Heart right ventricle (tissue), 16 donors: ENCODE measurements at places on chromosomes 7 and 10.

DNA sequence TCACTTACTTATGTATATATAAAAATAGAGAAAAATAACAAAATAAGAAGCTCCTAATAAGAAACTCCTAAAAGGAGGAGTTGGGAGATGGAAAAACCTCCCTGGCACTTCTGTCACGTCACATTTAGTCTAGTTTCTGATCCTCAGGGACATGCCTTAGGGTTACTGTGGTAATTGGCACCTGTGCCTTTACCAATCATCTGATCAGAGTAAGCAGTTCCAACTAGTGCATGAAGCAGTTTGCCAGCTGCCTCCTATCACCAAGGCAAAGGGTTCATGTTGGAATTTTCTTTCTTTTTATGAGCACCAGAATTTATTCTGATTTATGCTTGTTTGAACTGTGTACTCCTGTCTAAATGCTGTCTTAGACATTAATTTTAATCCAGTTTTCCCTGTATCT is 49.9 kb downstream of the ARL4A start:
- no peak for DNase-seq

DNA sequence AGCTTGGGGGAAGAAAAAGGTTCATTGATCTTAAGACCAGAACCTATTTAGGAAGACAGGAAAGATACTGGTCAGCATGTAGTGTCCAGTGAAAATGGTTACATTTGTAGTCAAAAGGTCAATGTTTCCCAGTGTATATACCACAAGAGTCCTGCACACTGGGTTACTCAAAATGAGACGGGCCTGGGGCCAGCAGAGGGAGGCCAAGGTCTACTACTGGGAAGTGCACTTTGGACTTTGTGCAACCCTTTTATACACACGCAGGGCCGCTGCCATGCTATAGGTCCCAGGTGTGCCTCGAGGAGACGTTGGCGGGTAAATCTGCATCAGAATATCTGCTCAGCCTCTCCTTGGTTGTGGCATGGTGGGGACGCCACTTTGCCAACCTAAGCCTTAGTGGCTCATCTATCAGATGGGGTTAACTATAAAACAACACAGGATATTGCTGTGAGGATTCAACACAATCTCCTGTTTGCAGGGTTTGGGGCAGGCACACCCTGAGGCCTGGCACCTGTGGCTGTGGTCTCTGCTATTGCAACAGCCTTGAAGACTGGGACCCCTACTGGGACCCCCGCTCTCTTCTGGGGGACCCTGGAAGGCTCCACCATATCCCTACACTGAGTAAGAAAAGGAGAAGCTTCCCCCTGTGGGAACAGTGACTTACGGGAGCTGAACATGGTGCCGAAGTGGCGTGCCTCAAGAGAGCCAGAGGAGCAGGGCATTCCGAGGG is 19.7 kb downstream of the CLRN3 start:
- no peak for DNase-seq

GRCh38 chr10:44517635-44518034 is 132.7 kb upstream of the CXCL12 start:
- DNase-seq: no peak

DNA sequence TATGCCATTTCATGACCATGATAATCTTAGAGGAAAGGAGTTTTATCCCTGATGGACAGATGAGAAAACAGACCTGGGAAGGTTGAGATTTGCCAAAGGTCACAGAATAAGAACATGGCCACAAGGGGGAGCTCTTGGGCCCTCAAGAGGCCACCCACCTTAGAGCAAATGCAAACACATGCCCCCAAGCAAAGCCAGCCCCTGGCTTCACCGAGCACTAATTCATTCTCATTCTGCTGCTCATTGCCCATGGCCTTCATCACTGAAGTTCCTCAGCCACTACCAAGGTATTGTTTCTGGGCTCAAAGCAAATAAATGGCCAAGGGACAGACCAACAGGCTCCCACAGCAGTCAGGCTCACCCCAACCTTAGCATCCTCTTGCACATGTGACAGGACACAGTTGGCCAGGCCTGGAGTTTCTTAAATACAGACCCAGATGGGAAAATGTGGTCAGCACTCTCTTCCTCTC is 44.2 kb downstream of the PDLIM1 start:
- DNase-seq: peak; percentile 87

DNA sequence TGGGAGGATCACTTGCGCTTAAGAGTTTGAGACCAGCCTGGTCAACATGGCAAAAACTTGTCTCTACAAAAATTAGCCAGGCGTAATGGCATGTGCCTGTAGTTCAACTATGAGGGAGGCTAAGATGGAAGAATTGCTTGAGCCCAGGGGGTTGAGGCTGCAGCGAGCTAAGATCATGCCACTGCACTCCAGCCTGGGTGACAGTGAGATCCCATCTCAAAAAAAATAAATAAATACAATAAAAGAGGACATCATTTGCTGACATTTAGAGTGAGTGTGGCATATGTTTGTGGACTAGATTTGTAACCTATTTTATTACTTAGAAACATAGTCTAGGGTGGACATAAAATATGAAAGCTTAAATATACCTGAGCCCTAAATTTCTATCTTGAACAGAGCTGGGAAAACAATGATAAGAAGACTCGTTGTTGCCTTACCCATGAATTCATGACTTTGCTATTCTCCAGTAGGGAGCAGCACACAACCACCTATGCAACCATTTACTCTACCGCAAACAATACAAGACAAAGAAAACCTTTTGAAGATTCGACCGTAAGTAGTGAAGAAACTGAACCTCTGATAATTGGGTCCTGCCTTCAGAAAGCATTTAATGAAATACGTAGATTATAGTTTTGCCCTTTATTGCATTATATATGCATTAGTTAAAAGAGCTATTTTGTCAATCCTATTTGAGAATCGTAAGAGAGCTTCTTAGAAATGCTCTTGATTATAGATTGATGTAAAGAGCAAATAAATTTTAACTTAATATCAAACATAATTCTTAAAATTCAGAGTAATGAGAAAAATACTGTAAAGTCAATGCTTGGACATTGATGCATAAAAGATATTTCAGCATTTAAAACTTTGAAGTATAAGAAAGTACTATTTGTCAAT is 83.5 kb downstream of the GNAT3 start:
- no peak for DNase-seq

- DNase-seq: no peak
Measured at GRCh38 chr7:70097645-70098044, 499.4 kb downstream of the AUTS2 start.

GRCh38 chr10:86191166-86191565 is 175.4 kb downstream of the GRID1 start:
- no peak for DNase-seq

DNA sequence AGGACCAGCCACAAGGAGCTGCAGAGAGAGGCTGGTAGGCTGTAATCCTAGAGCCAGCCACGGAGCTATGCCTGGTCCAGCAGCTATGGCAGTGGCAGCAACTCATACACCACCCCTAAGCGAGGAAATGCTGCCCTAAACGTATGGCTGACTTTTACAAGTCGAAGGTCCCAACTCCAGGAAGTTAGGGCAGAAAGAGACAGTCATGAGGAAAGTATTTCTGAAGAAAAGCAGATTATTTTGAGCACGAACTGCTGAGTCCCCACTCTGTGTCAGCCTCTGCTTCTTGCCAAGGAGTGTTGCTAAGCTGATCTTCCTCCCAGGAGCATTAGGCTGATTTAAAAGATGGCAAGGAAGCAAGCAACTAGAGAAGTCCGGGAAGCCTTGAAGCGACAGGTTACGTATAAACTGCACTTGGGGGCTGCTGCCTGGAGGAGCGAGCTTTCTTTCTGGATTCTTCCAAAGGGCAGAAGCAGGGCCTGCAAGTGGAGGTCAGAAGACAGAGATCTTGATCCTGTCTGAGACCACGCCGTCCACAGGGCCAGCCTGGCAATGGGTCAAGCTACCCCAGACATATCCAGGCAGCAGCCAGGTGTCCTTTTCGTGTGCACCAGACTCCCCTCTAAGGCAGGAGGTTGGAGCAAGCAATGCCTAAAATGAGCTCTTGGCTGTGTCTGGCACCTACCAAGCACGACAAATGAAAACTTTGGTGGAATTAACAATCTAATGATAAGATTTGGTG is 39.4 kb downstream of the PLXNA4 start:
- DNase-seq: no peak

DNA sequence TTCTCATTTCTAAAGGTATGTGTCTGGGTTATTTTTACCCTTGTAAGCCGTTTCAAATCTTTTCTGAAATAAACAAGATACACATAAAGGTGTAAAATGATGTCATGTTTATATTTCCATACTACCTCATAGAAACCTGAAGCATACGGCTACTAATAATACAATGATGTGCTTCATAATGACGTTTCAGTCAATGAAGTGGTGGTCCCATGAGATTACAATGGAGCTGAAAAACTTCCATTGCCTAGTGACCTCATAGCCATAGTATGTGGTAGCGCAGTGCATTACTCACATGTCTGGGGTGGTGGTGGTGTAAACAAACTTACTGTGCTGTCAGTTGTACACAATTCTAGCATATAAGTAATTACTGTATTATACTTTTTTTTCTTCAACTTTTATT is 24.9 kb downstream of the EPDR1 start:
- no peak for DNase-seq

DNA sequence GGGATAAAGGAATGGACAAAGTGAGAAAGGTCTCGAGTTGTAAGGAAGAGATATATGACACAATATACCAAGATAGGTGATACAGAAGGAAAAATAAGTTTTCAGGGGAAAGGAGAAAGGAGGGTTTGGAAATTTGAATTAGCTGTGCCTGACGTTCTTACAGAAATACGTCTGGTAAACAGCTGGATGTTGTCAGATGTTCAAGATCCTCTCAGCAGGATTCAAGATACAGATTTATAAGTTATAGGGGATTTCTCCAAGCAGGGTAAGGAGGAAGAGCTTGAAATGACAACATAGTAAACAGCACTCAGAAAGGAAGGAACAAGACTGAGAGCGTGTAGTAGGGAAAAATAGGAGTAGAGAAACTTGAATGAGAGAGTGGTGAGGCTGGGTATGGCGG is 1184.1 kb downstream of the TYW1 start:
- no peak for DNase-seq

GRCh38 chr10:131580674-131581073 is 269.2 kb upstream of the TCERG1L start:
- no peak for DNase-seq

DNA sequence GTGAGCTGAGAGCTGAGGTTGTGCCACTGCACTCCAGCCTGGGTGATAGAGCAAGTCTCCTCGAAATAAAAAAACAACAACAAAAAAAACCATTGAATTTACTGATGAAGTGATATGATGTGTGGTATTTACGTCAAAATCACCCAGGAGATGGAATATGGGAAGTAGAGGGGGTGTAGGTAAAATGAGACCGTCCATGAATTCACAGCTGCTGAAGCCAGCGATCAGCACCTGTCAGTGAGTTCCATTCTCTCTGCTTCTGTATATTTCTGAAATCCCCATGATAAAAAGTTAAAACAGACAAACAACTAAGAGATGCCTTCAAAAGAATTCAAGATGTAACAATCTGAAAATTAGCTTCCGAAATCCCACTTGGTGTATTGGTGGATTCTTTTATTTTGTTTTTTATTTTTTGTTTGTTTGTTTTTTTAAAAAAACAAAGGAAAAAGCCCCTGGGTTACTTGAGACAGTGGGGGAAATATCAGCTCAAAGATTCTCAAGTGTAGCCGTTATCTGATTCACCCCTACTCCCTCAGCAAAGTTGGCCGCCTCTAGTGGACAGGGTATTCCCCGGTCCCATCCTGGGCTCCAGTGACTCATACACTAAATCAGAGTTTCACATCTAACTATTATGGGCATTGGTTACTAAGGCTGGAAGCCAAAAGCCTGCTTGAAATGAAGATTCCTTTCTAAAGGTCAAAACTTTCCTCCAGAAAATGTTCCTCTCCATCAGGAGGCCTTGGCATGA is 76.4 kb downstream of the MAP3K8 start:
- DNase-seq: no peak
